ENCODE measurements at places on chromosomes 16 and 17. TPM values are rescaled to one million over a fixed set of nuclear protein-coding genes. Genes with fewer than 3 reads are reported as not detected.

Gene MYH1
- total RNA-seq: not detected

Gene PPM1E
- total RNA-seq: 0.05 TPM

Gene CA4
- total RNA-seq: not detected

Gene TMEM95
- not detected for total RNA-seq

Gene LYRM9
- total RNA-seq: 3.1 TPM

Gene TMED6
- total RNA-seq: 1.9 TPM

All from activated T-helper 2 cell treated with anti-CD3 and anti-CD28 coated beads, Interferon-gamma antibody, Interleukin-2, Interleukin-4, amounts not matched to agents 10 μg/mL and 5 μg/mL and 100 μg/mL, durations not matched to agents 14 hours and 24 hours and 36 hours (primary cell).